ENCODE measurements at places on chromosomes 2 and 18. TPM values are rescaled to one million over a fixed set of nuclear protein-coding genes. Genes with fewer than 3 reads are reported as not detected.

- H3K36me3 ChIP-seq, result no peaks in the 10 kb centered on the region
- no peak overlapping the region for H3K27ac ChIP-seq
- no peak overlapping the region for H3K4me3 ChIP-seq
- peaks cover 70% of the 10 kb centered on the region for H3K27me3 ChIP-seq
- H3K4me1 ChIP-seq, result no peaks in the 10 kb centered on the region
Observed at GRCh38 chr2:88114889-88115288, 13.0 kb downstream of the FABP1 start.

DNA sequence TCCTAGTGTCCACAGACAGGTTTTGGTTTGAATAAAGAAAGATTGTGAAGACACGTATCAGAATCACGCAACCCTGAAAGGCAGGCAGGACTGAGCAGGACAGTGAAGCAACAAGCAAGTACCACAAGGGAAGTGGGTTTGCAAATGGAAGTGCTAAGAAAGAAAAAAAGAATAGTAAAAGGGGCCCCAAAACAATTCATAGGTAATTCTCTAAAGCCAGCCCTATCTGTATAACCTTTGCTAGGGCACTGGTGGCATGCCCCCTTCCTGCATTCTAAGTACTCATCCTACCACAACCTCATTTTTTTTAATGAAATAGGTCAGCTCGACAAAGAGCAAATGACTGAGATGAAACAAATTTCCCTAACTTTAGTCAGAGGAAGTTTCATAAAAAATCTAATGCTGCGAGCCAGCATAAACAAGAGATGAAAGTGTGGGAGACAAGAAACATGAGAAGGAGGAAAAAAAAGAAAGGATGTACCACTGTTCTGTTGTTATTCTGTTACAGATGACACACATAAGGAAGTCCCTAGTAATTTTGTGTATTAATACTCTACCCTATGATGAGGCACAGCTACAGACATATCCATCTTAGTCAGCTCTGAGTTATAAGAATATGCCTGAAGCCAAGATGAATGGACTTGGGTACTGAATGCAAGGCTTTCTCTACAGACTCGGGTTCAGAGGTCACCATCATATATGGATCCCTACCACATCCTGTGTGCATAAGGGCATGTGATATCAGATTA is 32.2 kb downstream of the IKZF2 start:
- no peak overlapping the region for H3K4me3 ChIP-seq
- no peaks in the 10 kb centered on the region for H3K36me3 ChIP-seq
- no peaks in the 10 kb centered on the region for H3K27me3 ChIP-seq
- peaks cover 33% of the 10 kb centered on the region for H3K4me1 ChIP-seq

DNA sequence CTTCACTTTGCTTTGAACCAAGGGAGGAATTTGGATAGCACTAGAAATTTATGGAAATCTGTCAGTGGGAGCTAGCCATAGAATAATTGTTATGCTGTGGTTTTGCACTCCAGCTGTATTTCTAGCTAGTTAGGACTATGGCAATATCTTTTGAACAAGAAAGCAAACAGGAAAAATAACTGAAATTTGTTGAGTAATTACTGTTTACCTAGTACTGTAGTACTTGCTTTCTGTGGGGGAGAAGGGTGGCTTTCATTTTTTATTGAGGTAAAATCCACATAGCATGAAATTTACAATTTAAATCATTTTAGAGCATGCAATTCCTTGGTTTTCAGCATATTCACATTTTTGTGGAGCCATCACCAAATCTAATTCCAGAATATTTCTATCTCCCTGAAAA is 28.4 kb downstream of the MBD5 start:
- no peaks in the 10 kb centered on the region for H3K27me3 ChIP-seq
- H3K36me3 ChIP-seq, result no peaks in the 10 kb centered on the region
- no peaks in the 10 kb centered on the region for H3K4me1 ChIP-seq
- H3K27ac ChIP-seq, result no peak overlapping the region
- H3K4me3 ChIP-seq, result no peak overlapping the region

- no peak overlapping the region for H3K27ac ChIP-seq
- H3K4me3 ChIP-seq, result no peak overlapping the region
- 0 out of 2 replicates have a peak, but pooled peaks cover 4% of the 10 kb centered on the region for H3K36me3 ChIP-seq
- DNase-seq, result peak; percentile 36
- H3K4me1 ChIP-seq, result peaks cover 27% of the 10 kb centered on the region
- no peaks in the 10 kb centered on the region for H3K27me3 ChIP-seq
Observed at GRCh38 chr2:152550386-152550785, 166.9 kb downstream of the PRPF40A start.

DNA sequence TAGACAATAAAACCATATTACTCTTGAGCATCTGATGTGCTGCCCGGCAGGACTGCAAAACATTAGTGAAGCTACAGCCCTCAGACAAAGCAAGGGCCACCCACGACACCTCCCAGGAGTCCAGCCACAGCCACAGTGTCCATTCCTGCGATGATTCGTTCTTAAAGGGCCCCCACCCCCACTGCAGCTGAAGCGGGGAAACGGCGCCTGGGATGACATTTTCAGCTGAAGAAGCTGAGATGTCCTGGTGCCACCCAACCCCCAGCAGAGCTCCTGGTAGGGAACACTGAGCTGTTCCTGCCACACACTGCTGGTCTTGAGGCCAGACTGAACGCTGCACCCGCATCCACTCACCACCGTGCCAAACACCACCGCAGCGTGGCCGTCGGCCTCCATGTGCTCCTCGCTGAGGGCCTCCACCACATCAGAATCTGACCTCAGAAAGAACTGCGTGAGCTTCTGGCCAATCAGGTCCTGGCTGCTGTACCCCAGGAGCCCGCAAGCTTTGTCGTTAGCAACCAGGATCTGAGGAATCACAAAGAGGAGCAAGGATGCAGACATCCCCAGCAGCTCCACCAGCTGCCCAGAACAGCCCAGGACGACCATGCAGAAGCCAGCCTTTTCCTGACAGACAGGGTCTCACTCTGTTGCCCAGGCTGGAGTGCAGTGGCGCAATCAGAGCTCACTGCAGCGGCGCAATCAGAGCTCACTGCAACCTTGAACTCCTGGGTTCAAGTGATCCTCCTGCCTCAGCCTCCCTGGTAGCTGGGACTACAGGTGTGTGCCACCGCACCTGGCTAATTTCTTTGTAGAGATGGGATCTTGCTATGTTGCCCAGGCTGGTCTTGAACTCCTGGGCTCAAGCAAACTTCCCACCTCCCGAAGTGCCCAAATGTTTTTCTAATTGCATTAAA is 9.5 kb downstream of the PASK start:
- H3K27ac ChIP-seq, result no peak overlapping the region
- H3K27me3 ChIP-seq, result no peaks in the 10 kb centered on the region
- H3K36me3 ChIP-seq, result no peaks in the 10 kb centered on the region
- H3K4me1 ChIP-seq, result no peaks in the 10 kb centered on the region
- DNase-seq, result no peak
- H3K4me3 ChIP-seq, result no peak overlapping the region

DNA sequence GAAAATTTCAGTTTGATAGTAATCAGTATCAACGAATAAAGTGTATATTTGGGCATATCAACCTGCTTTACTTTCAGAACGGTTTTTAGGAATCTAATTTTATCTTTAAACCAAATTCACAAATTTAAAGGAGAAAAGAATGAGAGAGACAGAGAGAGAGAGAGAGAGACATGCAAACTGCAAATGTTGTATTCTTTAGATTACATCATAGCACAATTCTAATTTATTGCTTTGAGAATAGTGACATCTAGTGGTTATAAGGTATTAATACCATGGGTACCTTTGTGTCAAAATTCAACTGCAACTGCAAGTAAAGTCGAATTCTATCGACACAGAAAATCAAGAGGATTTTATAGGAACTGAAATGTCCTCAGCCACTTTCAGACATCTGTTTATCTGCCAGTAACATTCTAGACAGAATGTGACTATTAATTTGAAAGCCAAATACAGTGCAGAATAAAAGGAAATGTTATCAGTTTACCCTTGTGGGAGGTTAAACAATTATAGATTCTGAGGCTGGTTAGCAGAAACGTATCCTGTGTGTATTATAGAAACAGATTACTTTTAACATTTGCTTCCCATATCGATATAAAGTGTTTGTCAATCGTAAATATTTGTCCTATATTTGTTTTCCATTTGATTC is 529.8 kb upstream of the VRK2 start:
- no peaks in the 10 kb centered on the region for H3K36me3 ChIP-seq
- H3K27ac ChIP-seq, result no peak overlapping the region
- peaks cover 5% of the 10 kb centered on the region for H3K4me1 ChIP-seq

DNA sequence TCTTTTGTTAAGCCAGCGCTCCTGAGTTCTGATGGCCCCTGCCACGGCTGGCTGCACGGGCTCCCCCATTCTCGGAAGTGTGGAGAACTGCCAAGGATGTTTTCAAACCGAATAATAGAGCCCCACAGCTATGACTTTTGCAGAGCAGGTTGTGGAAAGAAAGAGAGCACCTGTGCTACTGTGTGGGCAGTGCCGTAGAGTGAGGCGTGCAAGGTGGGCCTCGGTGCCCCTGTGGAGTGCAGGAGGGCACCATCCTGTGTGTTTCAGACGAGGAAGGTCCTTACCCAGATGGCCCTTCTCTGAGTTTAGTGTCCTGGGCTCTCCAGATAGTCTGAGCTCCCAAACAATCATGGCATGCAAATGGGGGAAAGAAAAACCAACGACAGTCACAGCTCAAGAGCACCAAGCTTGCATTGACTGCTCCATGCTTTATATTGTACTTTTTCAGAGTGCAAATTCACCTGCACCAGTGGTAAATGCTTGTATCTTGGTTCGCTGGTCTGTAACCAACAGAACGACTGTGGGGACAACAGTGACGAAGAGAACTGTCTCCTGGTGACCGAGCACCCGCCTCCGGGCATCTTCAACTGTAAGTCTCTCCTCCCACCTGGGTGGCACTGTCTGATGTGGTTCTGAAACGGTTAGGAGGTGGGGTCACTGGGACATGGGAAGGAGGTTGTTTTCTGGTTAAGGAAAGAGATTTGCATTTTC is 219.4 kb downstream of the LDLRAD4 start:
- H3K36me3 ChIP-seq, result no peaks in the 10 kb centered on the region
- no peak overlapping the region for H3K4me3 ChIP-seq

DNA sequence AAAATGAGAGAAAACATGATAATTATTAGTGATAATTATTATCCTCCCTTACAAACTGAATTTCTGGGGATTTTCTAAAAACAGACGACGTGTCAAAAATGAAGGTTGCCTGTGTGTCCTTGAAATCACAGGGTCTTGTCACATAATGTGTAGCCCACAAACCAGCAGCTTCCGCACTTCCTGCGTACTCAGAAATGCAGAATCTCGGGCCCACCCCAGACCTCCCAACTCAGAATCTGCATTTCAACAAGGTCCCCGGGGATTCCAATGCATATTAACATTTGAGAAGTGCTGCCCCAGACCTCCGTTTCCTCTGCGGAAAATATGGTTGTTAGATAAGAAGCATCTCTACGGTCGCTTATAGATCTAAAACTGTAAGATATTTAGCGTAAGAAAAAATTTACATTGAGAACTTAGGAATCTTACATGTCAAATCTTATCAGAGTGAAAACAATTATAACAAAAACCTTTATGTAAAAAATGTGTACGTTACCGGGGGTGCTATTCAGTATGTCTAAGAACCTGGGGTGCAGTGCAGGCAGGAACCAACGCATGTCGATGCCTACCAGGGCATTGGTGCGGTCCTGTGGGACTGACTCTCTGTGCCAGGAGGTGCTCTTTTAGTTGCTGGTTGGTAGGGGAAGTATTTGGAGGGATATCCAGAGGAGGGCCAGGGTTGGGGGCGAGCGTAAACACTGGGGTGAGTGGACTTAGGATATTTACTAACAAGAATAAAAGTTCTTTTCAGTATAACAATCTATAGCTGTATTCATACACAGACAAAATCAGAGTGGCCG is 15.2 kb downstream of the CDKL4 start:
- no peak overlapping the region for H3K27ac ChIP-seq
- H3K4me3 ChIP-seq, result no peak overlapping the region
- no peak for DNase-seq
- no peaks in the 10 kb centered on the region for H3K36me3 ChIP-seq
- no peaks in the 10 kb centered on the region for H3K4me1 ChIP-seq
- no peaks in the 10 kb centered on the region for H3K27me3 ChIP-seq

The NDUFS1 gene
- total RNA-seq, result 110 TPM

The NTSR2 gene
- total RNA-seq, result not detected

The PRKAG3 gene
- total RNA-seq, result not detected

The CDKL4 gene
- not detected for total RNA-seq
